ENCODE measurements at places on chromosomes 5 and 9.
A peak's percentile ranks its signal among the peaks of the same experiment; 100 is the strongest.

DNA sequence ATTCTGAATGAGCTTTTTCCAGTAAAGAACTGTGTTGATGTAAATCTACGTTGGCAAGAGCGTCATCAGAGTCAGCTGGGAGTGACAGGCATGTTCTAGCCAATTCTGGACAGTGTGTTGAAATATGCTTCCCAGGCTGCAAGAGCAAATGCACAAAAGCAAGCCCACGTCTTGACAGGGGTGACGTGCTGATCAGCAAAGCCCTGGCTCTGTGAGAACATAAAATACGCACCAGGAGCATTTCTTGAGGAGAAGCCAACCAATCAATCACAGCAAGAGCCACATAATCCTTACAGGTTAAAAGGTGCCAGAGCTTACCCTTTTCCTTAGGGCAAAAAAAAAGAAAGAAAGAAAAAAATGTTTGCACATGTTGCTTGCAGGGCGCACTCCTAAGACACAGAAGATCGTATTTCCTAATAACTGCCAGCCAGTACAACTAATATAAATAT lies 148.1 kb downstream of the PDE4D start:
- no peak for DNase-seq

DNA sequence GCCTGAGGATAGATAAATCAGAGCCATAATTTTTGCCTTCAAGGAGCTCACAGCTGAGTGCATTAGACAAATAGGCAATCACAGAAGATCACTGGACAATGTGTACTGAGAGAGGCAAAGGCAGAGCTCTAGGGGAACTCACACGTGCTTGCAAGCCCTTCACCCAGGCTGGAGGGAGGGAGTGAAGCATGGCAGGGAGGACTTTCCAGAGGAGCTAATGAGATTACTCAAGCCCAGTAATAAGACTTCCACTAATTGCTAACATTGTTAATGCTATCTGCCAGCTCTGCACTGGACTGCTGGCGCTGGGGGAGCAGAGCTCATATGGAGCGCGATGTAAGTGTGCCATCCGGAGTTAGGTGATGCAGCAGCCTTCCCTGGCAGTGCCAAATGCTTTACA lies 408.4 kb downstream of the NTRK2 start:
- DNase-seq = no peak

DNA sequence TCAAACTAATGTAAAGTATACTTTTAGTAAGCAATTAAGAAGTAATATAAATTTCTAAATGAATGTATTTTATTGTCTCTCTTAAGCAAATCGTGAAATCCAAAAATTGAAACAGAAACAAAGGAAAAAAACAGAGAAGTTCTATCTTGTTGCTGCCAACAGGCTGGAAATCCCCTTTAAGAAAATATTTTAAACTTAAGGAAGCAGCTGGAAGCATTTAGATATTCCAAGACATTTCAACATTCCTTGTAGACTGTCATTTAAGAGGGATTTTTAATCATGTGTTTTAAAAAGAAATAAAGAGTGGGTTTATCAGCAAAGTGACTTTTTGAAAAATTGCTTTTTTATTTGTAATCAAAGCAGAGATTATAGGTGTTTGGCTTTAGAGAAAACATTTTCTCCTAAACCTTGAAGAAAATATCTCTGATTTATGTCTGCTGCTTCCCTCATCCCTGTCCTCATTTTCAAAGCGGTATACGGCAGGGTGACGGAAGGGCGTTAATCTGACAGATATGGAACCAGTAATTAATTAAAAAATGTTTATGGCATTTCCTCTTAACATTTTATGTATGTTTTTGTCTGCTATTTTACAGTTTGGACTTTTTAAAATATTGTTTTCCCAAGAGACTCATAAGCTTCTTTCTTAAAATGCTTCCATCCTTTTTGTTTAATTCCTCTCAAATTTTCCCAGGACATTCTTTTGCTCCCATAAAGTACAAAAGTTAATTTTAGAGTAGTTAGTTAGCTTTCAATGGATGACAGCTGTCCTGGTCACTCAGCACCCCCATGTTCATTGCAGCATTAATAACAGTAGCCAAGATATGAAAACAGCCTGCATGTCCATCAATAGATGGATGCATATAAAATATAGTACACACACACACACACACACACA lies 245.6 kb downstream of the LURAP1L start:
- DNase-seq = no peak

GRCh38 chr5:74903165-74903787 lies 37.1 kb upstream of the FAM169A start:
- no peak for DNase-seq

GRCh38 chr5:54658010-54658409 lies 140.5 kb downstream of the SNX18 start:
- no peak for DNase-seq

DNA sequence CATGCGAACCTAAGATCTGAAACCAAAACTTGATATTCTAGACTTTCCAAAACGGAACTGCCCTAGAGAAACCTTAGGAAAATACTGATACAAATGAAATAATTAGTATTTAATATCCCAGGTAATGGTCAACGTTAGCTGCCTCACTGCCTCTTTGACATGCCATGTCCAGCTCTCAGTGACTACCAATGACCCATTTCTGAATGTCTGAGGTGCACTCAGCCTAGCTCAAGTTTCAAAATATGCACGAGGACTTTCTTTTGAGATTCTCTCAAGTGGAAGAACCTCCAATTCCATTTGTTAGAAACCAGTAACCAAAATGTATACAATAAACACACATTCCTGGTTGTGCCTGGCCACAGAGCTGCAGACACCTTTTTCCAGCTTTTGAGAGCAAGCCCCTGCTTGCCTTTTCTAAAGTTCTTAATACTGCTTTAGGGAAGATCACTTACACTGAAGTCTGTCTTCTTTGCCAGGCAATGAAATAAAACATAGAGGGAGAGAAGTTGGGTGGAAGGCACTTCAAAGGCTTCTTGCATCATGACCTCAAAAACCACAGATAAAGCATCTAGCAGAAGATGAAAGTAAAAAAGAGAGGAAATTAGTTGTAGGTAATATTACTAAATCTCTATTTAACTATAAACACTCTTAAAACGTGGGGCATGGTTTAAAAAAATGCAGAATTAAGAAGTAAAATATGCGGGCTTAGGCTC lies 87.9 kb downstream of the MRPS27 start:
- peak; percentile 5 for DNase-seq
